NCI-H1417 treated with DMSO at 0.1 percent for 48 hours (cell line): ENCODE measurements at places on chromosomes 3 and 15.
A peak's percentile ranks its signal among the peaks of the same experiment; 100 is the strongest.

GRCh38 chr3:30633718-30634117 lies 27.3 kb downstream of the TGFBR2 start:
- DNase-seq = no peak

GRCh38 chr3:124439603-124440002 lies 290.6 kb upstream of the UMPS start:
- DNase-seq = no peak

GRCh38 chr3:54243056-54243931 lies 120.9 kb downstream of the CACNA2D3 start:
- DNase-seq = no peak

GRCh38 chr3:106217745-106218144 lies 348.9 kb upstream of the CBLB start:
- DNase-seq = no peak

GRCh38 chr15:44654858-44655257 lies 8.6 kb downstream of the SPG11 start:
- DNase-seq = no peak

- DNase-seq = no peak
These were observed 3.6 kb downstream of the PIAS1 start for GRCh38 chr15:68057758-68058157.

- DNase-seq = no peak
These were observed 782.6 kb downstream of the DIPK2A start for GRCh38 chr3:144754076-144754783.

GRCh38 chr3:179037351-179037750 lies 34.3 kb downstream of the ZMAT3 start:
- no peak for DNase-seq

- no peak for DNase-seq
These were observed 3.4 kb downstream of the IL20RB start for GRCh38 chr3:136960838-136961836.

DNA sequence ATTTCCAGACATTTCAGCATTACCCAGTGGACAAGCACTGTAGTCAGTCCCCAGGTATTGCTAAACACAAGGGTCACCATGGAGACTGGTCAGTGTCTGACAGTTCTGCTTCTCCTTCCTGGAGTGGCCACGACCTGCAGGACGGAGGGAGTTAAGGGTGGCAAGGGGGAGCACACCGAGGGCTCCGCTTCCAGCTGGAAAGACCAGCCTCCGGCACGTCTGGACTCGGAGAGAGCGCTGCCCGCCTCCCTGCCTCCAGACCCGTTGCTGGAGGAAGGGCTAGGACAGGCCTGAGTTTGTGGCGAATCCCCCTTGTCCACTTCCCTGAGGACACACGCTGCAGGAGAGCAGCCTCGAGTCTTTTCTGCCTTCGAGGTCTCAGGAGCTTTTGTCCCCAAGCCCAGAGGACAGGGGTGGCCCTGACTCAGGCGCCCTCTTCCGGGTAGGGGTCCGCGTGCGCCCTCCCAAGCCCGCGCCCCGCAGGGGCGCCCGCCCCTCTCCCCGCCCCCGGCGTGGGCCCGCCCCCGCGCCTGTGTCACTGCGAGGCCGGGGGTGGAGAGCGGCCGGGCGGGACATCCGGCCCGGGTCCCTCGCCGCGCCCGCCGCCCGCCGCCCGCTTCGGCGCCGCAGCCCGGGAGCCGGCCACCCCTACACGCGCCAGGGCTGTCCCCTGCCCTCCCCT lies at the start of gene CHST14:
CHST14 (plus strand) TSS at position 562 of the 682 bp plus-strand sequence. CDS start 230 bp downstream, outside the sequence.
- no peak for DNase-seq

GRCh38 chr15:63892794-63893441 lies 59.2 kb upstream of the HERC1 start:
- DNase-seq = no peak

DNA sequence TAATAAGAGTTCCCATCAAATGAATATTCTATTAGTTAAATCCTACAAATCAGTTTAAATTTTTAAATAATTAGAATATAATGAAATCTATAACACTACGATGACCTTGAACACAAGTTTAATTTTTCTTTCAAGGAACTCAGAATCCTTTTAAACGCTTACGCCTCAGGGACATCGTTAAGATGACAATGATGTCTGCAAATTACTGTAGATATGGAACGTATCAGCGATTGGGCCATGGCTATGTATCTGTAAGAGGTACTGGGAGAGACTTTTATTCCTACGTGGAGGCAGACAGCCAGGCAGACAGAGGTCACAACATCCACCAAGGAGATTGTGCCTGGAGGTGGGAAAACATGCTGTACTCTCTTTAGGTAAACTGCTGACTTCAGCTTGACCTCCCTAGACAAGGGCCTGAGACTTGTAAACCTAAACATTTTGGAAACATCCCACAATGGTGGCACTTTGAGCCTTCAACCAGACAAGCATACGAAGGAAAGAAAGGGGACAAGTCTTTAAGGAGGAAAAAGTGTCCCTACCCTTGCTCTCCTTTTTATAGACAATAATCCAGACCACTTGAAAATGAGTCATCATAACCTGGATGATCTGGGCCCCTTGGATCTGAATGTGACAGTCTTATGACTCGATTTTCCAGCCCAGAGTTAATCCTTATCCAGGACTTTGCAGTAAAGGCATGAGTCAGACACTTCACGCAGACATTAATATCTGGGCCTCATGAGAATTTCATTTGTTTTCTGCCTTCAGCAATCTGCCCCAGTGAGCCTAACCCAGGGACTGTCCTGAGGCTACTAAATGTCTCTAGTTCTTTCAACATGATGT lies 6.8 kb upstream of the LDHAL6B start:
- DNase-seq = no peak

GRCh38 chr3:62882676-62883200 lies 7.5 kb upstream of the CADPS start:
- no peak for DNase-seq

- DNase-seq = peak; percentile 28
These were observed 5.8 kb upstream of the DIS3L start for GRCh38 chr15:66287461-66288057.

GRCh38 chr15:78837131-78837530 lies 25.9 kb upstream of the ADAMTS7 start:
- DNase-seq = no peak

DNA sequence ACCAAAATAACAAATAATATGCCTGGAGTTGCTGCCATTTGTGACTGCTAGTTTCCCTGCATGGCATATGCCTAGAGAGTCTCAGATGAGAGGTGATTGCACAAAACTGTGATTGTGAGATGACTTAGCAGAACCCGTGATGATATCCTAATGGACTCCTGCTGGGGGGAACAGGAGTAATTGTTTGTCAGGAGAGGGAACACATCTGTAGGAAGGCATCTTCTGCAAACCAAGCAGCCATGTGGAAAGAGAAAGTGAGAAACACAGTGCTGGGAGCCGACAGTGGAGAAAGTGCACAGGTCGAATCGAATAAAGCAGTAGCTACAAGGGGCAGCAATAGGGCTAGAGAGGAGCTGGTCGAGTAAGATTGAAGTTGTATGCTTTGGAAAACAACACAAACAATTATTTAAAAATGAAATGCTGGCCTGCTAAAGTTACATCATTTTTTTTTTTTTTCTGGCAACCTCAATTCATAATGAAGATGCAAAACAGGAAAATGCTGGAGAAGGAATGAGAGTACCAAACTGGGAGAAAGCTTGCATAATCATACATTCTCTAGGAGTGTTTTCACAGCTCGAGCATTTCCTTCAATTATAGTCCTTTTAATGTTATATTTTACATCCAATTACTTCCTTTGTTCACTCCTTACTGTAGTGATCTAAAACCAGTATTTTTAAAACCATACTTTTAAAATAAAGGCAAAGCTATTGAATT lies 494.2 kb upstream of the AGTR1 start:
- no peak for DNase-seq

DNA sequence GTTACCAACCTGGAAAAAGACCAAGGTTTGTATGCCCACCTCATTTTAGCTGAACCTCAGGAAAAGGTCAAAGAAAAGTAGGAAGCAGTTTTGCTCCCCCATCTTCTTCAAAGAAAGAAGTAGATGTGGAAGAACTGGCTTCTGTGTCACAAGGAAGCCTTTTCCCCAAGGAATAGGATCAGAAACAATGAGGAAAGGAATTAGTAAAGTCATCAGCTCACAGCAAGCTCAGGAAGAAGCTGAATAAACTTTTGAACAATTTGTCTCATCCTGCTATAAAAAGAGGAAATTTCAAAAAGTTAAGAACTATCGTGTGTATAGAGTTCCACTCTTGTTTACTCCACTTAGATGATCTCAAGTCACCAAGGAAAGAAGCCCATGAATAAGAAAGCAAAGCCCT lies 174.2 kb downstream of the PDE8A start:
- DNase-seq = no peak

DNA sequence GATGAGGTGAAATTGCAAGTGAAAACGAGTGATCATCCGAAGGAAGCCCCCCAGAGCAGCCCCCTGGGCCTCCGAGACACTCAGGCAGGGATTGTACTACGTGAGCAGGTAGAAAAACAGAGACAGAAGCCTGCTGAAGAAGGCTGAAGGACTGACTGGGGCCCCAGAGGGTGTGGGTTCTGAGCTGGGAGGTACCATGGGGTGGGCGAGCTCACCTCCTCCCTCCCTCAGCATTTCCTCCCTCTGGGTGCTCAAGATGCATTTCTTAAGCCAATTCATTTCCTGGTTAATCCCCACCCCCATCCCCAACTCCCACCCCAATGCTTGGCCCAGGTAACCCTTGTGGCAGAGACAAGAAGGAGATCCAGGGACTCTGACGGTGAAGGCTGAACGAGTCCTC lies 108.7 kb downstream of the BDH1 start:
- DNase-seq = no peak

- no peak for DNase-seq
These were observed 6.1 kb upstream of the SFMBT1 start for GRCh38 chr3:53051929-53052328.

- DNase-seq = no peak
These were observed 18.2 kb upstream of the CLDN16 start for GRCh38 chr3:190369668-190370295.

DNA sequence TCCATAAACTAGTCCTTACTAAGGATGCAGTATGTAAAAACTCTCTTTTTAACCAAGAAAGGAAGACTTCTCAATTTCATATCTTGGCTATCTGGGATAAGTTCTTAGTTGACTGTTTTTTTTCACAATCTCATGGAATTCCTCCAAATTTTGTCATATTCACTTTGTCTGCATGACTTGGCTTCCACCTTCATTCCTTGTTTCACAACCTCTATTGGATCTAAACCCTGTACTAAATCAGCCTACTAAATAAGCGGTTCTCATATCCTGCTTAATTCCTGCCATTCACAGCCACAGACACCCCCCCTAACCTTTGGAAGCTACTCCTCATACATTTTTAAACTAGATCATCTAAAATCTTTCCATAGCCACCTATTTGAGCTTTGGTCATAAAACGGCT lies 370.6 kb upstream of the NAALADL2 start:
- DNase-seq = no peak
